ENCODE measurements at places on chromosomes 4 and X. TPM values are rescaled to one million over a fixed set of nuclear protein-coding genes. Genes with fewer than 3 reads are reported as not detected.
A peak's percentile ranks its signal among the peaks of the same experiment; 100 is the strongest.

DNA sequence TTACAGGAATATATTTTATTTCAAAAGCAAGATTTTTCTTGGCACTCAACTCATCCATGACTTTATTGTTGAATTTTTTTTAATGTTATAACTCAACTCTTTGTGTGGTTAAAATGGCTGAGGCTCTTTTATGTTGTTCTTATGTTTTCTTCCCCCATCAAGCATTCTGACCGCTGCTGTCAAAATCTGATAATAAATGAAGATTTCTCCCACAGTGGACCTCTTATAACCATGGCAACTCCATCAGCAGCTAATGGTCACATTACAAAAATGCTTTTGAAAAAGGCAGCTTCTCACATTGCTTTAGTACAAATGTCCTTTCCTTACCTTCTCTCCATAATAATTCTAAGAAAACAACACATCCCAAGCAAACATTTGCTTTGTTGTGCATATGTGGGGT, 96.0 kb upstream of the ATOH1 start:
- no peak for DNase-seq

DNA sequence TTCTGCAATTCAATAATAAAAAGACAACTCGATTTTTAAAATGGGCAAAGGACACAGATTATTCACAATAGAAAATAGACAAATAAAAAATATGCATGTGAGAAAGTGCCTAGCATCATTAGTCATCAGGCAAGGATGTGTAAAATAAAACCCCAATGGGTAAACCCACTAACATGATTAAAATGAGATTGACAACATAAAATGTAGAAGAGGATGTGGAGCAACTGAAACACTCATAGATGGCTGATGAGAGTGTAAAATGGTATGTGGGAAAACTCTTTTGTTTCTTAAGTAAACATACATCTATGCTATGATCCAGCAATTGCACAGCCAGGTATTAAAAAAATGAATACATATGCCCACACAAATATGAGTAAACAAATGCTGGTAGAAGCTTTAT, 177.6 kb downstream of the IQCM start:
- no peak for DNase-seq

- no peak for DNase-seq
Measured at GRCh38 chr4:183349673-183350072, 27.4 kb upstream of the CLDN24 start.

DNA sequence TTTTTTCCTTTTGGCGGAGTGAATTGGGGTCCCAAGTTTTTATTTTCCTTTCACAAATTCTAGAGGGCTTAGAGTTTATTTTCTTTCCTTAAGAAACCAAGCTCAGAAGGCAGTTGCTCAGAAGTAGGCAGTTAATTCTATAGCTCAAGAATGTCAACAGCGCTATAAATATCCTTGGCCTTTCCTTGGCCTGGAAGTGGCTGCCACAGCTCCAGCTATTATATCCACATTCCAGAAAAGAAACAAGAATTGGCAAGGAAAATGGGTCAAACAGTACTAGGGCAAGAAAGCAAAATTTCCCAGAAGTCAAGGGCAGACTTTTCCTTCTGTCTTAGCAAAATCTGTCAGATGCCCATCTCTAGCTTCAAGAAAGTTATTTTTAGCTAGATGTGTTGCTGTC, 31.0 kb downstream of the SLC10A6 start:
- peak; percentile 20 for DNase-seq

DNA sequence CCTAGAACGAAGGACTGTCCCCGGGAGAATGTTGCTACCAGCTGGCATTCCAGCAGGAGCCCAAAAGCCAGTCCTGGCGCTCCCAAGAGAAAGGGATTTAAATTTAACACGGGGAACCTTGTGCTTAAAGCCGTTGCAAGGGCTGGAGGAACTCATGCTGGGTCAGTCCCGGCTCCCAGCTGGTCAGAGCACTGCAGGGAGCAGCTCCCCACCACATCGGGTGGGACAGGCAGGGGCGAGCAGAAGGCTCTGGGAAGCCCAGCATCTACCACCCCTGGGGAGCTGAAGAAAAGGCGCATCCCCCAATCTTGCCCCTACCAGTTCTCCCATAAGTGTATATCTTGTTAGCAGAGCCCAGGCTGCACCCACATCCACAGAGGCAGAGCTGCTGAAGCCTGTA, 15.7 kb downstream of the CFAP99 start:
- DNase-seq, result no peak

- DNase-seq, result no peak
Measured at GRCh38 chrX:43717161-43717560, 61.1 kb downstream of the MAOA start.

DNA sequence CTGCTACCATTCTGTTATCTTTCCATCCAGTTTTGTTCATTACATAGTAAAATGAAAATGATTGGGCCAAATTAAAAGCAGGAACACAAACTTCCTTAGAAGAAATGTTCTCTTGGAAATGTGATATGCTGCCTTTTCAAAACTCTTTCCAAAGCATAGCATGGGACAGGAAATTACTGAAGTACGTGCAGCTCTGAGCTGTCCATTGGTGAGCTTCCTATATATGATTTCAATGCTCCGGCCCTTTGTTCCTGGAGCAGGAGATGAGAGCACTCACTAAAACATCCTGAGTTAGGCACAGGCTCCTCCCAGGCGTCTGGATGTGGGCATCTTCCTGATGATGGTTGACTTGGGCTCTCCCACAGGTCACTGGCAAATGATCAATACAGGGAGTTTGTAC, 33.0 kb upstream of the ANXA3 start:
- DNase-seq, result no peak

- DNase-seq, result no peak
Measured at GRCh38 chr4:39146211-39146610, 36.1 kb upstream of the WDR19 start.

DNA sequence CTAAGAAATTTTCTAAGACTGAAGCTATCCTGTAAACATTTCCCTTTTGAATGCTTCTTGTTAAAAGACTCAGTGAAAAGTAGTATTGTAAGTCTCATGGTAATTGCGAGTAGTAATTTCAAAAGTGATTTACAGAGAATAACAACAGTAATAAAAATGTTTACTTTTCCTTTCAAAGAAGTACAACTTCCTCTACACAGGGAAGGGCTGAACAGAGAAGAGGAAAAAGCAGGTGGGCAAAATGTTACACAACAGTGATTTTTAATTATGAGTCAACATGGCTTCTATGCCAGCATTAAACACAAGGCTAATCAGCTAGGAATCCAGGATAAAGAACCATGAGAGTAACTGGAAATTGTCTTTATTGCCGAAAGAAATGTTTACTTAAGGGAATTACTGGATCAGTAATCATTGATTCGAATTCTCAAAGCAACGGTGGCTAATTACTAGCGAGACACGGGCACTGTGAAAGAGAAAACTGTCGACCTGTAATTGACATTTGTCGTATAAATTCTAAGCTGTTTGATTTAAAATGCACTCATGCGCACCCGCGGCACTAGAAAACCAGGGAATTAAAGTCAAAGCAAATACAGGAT, 15.4 kb downstream of the UTP3 start:
- DNase-seq, result no peak

GRCh38 chrX:154748712-154749339, 2.1 kb downstream of the GAB3 start:
- DNase-seq, result no peak

- no peak for DNase-seq
Measured at GRCh38 chr4:8108261-8108660, 50.4 kb downstream of the ABLIM2 start.

DNA sequence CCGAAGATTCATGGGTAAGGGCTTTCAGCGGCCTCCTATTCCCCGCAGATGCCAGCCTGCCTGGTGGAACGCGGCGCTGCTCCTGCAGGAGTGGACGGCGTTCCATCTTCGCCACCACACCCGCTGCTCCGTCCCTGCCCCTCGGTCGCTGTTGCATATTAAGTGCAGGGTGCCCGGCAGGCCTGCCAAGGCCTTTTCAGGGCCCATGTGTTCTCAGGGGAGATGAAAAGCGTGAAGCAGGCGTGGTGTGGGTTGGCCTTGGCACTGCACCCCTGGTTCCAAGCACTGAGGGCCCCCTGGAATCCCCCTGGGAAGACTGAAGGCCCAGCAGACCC, 52.0 kb downstream of the SORCS2 start:
- no peak for DNase-seq

DNA sequence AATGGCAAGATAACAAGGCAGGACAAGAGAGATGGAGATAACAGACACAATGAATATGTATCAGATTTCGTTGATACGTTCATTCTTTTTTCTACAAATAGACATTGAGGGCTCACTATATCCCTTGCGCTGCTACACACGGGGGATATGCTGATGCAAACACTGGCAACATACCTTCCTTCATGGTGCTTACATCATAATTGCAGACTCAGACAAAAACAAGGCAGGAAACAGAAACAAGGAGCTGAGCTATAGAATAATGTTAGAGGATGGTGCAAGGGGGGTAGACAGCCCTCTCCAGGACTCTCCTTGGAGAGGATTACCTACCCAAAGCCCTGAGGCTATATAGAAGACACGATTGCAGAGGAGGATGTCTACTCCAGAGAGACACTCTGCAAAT, 1069.5 kb downstream of the DMD start:
- no peak for DNase-seq

DNA sequence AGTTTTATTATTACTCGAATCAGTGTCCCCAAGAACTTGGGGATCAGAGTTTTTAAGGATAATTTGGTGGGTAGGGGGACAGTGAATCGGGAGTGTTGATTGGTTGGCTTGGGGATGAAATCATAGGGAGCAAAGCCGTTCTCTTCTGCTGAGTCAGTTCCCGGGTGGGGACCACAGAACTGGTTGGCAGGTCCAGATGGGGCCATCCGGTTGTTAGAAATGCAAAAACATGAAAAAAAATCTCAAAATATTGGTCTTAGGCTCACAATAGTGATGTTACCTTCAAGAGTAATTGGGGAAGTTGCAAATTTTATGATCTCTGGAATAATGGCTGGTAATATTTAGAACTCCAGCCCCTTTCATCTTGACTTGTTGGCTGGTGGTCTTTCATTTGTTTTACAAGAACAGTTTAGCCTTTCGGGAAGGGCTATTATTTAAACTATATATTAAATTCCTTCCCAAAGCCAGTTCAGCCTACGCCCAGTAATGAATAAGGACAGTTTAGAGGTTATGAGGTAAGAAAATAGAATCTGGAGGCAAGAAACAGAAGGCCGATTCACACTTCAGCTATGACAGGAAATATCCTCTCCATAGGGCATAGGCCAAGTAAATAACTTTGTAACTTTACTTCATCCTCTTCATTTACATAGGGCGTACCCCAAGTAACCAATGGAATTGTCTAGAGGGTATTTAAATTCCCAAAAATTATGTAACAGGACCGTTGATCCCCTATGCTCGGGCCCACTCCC, 164.1 kb upstream of the STS start:
- no peak for DNase-seq

GRCh38 chrX:70234355-70234754, at the start of gene AWAT1:
Gene AWAT1, plus strand, starts transcription at chrX:70234655. Its CDS starts 41 bp downstream, at chrX:70234696.
- no peak for DNase-seq

- DNase-seq, result no peak
Measured at GRCh38 chr4:1464581-1465171, 58.4 kb upstream of the NKX1-1 start.

- no peak for DNase-seq
Measured at GRCh38 chr4:161555689-161556660, 607.8 kb downstream of the FSTL5 start.

DNA sequence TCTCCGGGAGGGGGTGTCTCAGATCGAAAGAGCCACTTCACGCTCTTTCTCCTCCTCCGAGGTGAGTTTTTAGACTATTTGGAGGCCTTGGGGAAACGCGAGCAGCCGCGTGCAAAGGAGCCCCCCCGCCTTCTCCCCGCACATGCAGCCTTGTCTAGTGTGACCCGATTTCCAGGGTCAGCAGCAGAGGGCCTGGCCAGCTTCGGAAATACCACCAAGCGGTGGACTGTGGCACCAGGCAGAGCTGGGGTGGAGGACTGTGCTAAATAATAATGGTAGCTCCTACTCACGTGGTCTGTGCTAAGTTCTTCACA, 79.3 kb upstream of the BCOR start:
- DNase-seq, result no peak

GRCh38 chrX:40153345-40154249, 55.8 kb upstream of the BCOR start:
- no peak for DNase-seq

GRCh38 chr4:20493761-20494353, 206.4 kb upstream of the PACRGL start:
- DNase-seq, result no peak

DNA sequence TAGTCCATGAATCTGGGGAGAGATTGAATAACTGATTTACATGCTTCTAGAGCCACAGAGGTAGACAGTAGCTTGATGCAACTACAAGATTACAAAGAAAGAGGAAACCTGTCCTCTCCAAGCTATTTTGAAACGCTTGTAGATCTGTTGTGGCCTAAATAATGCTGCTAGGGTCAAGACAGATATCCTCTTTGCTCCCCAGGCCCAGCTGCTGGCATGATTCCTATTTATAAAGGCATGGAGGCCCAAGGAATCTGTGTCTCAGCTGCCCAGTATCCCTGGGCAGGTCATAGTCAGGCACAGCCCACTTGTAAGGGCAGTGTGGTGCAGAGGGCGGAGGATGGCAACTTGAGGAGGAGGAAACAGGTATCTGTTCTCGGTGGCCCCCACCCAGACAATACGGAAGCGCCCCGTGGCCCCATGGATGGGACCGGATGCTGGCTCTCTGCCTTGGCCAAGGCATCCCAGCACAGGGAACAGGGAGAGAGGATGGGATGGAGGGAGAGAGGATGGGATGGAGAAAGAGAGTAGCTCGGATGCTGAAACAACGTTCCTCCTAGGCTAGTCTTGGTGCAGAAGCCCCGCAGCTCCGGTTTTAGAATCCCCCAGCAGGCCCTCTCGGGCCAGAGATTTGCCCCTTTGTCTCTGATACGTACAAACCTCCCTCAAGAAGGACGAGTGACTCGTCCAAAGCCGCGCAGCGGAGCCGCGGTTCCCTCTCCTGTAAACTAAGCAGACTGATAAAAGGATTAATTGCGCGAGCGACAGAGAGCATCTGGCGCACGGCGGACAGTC, 767 bp upstream of the SMIM20 start:
- DNase-seq, result no peak

GRCh38 chr4:106353786-106354185, 14.8 kb downstream of the GIMD1 start:
- no peak for DNase-seq

DNA sequence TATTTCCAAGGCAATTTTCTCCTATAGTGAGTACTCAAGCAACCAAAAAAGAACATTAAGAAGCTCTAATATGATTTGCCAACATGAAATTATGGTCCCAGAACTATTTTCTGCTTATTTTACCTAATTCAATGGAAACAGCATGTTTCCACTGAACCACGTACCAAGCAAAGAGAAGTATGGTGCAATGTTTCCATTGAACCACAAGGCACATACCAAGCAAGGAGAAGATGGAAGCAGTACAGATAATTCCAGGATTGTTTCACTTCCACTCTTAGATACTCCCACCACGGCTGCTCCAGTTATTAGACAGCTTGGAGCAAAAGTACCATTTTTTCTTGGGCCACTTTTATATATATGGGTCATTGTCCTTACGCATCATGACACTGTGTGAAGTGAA, 164.9 kb downstream of the RNF150 start:
- DNase-seq, result no peak

GATA1 gene
- not detected for total RNA-seq

PWWP3B gene
- 0.18 TPM for total RNA-seq

GRIA3 gene
- total RNA-seq, result 0.53 TPM

PGAM4 gene
- total RNA-seq, result not detected

KLHL4 gene
- total RNA-seq, result 13.9 TPM

CFAP47 gene
- total RNA-seq, result not detected

ADH7 gene
- total RNA-seq, result not detected

BMPR1B gene
- 0.24 TPM for total RNA-seq

SLITRK2 gene
- total RNA-seq, result not detected

ATP5ME gene
- 199 TPM for total RNA-seq

SOX3 gene
- not detected for total RNA-seq
